ENCODE measurements at places on chromosomes 5 and 9. TPM values are rescaled to one million over a fixed set of nuclear protein-coding genes. Genes with fewer than 3 reads are reported as not detected.

DNA sequence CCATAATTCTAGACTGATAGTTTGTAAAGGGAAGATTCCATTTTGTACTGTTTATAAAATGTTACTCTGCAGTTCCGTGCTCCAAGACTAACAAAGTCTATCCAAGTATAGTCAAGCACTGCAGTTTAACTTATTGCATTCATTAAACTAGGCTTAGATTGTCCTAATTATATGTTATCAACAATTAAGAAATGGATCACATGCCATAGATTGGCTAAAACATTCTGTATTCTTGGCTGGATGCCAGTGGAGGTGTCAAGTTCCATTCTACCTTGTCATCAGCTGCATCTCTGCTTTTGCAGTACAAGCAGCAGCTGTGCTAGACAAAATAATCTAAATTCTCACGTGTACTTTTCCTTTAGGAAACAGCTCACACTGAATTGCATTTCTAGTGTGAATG lies 69.4 kb upstream of the MEF2C start:
- H3K4me1 ChIP-seq = peaks cover 33% of the 10 kb centered on the region
- no peak for DNase-seq
- H3K27ac ChIP-seq = no peak overlapping the region
- no peaks in the 10 kb centered on the region for H3K36me3 ChIP-seq

DNA sequence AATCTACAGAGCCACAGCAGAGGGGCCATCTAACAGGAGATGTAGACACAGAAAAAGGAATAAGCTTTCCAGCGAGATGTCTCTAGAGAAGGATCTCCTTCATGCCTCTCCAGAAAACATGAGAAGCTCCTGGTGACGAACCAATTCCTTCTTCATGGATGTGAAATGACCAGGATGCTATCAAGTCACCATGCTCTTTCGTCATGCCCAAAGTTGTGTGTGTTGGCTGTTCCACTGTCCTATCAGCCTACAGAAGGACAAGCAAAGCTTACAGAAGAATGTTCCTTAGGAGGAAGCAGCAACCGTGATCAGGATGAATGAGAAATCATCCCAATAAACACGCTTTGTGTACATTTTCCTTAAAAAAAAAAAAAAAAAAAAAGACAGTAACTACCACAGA lies 54.4 kb downstream of the ALDH7A1 start:
- no peak for DNase-seq
- H3K27ac ChIP-seq = no peak overlapping the region
- H3K4me1 ChIP-seq = peaks cover 11% of the 10 kb centered on the region
- no peaks in the 10 kb centered on the region for H3K27me3 ChIP-seq
- peaks cover 9% of the 10 kb centered on the region for H3K36me3 ChIP-seq
- H3K4me3 ChIP-seq = no peak overlapping the region

- H3K36me3 ChIP-seq = no peaks in the 10 kb centered on the region
- no peaks in the 10 kb centered on the region for H3K4me1 ChIP-seq
- DNase-seq = no peak
- no peak overlapping the region for H3K4me3 ChIP-seq
- H3K27ac ChIP-seq = no peak overlapping the region
Observed at GRCh38 chr5:3179220-3179619, 416.4 kb upstream of the IRX1 start.

- H3K4me1 ChIP-seq = peaks cover 6% of the 10 kb centered on the region
- H3K27me3 ChIP-seq = no peaks in the 10 kb centered on the region
- no peak for DNase-seq
- no peak overlapping the region for H3K27ac ChIP-seq
Observed at GRCh38 chr9:124747065-124747464, 24.0 kb downstream of the NR6A1 start.

- H3K4me1 ChIP-seq = peaks cover 6% of the 10 kb centered on the region
- H3K36me3 ChIP-seq = no peaks in the 10 kb centered on the region
- no peak overlapping the region for H3K4me3 ChIP-seq
- H3K27me3 ChIP-seq = no peaks in the 10 kb centered on the region
- H3K27ac ChIP-seq = no peak overlapping the region
- no peak for DNase-seq
Observed at GRCh38 chr5:89930591-89931392, 478.8 kb downstream of the CETN3 start.

DNA sequence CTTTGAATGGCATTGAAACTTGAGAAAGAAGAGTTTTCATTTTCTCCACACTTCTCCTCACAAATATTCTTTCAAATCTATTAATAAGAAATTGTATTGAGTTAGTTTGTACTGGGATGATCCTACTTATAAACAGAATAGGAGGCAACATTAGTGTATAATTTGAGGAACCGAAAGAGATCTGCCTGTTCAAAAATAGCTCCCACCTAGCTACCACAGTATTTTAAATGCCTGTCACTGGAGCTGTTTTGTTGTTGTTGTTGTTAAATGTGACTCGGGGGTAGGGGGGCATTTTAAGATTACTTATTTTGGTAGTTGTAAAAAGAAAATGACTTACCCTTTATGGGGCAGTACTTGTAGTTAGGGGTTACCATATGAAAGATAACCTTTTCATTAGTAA lies 20.1 kb upstream of the HAPLN1 start:
- no peak overlapping the region for H3K27ac ChIP-seq
- H3K36me3 ChIP-seq = no peaks in the 10 kb centered on the region
- peaks cover 1% of the 10 kb centered on the region for H3K4me1 ChIP-seq
- H3K27me3 ChIP-seq = no peaks in the 10 kb centered on the region

DNA sequence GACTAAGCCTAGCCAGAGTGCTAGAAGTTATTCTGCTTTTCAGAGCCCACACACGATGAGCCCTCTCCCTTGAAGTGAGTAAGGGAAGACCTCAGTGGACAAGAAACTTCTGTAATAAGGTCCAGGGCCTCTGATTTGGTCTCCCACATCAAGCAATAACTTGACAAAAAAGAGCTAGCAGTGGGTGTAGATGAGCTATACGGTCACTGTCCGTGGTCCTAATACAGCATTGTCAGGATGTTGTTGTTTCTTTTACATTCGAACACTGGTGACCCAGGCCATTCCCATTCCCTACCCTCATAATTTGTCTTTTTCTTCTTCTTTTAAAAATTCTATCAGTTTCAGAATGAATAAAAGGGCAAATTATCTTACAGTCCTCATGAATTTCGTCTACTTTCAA lies 5.2 kb downstream of the PCSK1 start:
- H3K27me3 ChIP-seq = peaks cover 83% of the 10 kb centered on the region
- H3K27ac ChIP-seq = no peak overlapping the region
- H3K36me3 ChIP-seq = no peaks in the 10 kb centered on the region

KIAA1958 gene
- 26.9 TPM for total RNA-seq

GABRA1 gene
- total RNA-seq = not detected

Data from mesothelial cell of epicardium (in vitro differentiated cells).